ENCODE measurements at places on chromosomes 2 and 18. TPM values are rescaled to one million over a fixed set of nuclear protein-coding genes. Genes with fewer than 3 reads are reported as not detected.

- DNase-seq = no peak
Observed at GRCh38 chr18:57791911-57792310, 11.2 kb downstream of the ATP8B1 start.

- no peak for DNase-seq
Observed at GRCh38 chr2:168119515-168120141, 127.8 kb downstream of the STK39 start.

DNA sequence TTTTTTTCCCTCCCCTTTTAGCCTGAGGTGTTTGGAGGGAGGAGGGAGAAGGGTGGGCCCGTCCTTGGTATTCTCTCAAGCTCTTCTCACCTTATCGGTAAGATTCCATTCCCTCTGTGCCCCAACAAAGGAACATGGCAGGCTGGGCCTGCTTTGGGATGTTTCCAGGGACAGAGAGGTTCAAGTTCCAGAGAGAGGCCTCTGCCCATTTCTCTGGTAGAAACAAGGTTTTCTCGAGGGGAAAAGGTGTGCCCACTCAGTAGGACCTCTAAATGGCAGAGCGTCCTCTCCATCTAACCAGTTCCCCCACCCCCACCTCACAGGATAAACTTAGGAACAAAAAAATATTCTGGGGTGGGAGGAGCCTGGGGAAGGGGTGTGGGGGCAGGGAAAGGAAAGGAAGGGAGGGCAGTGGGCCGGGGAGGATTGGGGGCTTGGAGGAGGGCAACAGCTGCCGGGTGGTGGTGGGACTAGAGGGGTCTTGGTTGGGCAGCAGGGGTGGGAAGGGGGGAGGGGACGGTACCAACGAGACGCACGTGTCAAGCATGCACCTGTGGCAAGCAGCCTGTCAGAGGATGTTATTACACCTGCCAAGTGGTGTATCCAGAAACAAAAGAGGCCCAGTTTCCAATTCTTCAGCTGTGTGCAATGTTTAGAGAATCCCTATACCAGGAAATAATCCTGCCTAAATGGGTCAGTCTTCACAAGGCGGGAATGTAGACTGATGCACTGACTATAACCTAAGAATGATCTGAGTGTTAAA lies 2.1 kb downstream of the PCBP1 start:
- DNase-seq = peak; percentile 65

GRCh38 chr2:38527338-38528007 lies 75.3 kb downstream of the HNRNPLL start:
- DNase-seq = no peak

- no peak for DNase-seq
Observed at GRCh38 chr2:213834331-213834730, 550.1 kb downstream of the SPAG16 start.

GRCh38 chr2:25566094-25566493 lies 107.3 kb downstream of the DTNB start:
- no peak for DNase-seq

GRCh38 chr18:75107931-75108276 lies 101.0 kb downstream of the PTGR3 start:
- DNase-seq = peak; percentile 60

DNA sequence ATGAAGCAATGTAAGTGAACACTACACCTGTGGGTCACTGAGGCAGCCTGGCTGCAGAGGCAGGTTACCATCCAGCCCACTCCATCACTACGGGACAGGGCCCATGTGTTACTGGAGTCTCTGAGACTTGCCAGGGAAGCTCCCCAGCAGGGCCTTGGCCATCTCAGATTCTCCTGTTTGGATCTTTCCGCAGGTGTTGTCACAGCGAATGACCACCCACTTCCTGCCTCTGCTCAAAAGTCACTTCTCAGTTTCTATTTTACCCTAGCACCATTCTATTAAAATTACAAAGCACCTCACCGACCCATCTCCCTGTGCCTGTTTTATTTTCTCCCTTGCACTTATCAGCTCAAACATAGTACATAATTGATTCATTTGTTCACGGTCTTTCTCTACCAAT lies 34.5 kb upstream of the L3MBTL4 start:
- no peak for DNase-seq

- no peak for DNase-seq
Observed at GRCh38 chr18:12703096-12703567, 290 bp downstream of the PSMG2 start.

DNA sequence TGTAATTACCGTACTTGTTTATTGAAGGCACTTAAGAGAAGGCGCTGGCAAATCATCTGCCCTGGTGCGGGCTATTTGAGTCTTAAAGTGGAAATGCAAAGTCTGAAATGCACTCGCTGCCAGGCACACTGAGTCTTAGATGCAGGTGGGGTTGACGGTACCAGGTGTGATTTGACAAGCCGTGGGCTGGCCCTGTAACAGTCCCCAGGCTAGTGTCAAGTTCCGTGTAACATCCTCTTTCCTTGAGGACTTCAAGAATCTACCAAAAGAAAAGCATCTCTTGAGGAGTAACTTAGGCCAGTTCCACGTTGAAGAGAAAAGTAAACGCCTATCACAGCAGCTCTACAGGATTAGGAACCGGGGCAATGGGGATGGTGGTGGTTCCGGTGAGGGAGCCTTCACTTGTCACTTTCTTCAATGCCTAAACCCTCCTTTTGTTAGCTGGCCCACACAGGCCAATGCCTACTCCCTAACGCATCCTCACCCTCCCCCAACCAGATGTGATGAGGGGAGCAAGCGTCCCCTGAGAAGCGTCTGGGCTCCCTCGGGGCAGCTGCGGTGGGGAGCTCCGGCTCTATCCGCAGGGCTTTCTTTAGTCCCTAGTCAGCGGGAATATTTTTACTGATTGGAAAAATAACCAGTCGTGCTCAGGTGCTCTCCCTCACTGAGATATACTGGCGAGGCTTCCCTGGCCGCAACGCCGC lies 1.5 kb upstream of the UGP2 start:
- DNase-seq = no peak

DNA sequence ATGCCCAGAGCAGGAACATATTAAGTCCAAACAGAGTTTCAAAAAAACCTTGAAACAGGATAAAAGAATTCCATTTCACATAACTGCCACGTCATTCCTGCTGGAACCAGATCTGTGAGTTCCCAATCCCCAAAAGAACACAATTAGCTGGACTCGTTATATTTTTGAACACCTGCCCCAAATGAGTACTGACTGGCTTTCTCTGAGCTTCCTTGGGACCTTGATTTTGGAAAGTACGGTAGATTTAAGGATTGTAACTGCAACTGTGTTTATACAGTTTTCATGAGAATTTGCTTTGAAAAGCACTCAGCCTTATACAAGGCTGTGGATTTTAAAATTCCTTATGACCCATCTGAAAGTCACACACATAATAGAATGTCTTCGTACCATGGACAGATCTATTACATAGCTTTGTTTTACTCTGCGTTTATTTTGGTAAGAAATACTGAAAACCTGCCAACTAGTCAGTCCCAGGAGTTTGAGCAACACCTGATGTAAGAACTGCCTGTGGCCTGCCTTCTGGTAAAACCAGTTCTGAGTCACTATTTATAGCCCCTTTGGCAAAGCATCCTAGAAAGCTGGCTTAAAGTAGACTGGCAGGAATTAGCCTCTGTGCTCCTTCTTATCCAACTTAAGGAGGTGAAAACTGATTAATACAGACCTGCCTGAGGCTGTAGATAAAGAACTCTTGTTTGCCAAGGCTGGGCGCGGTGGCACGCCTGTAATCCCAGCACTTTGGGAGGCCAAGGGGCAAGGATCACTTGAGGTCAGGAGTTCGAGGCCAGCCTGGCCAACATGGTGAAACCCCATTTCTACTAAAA lies 48.1 kb downstream of the MERTK start:
- no peak for DNase-seq

DNA sequence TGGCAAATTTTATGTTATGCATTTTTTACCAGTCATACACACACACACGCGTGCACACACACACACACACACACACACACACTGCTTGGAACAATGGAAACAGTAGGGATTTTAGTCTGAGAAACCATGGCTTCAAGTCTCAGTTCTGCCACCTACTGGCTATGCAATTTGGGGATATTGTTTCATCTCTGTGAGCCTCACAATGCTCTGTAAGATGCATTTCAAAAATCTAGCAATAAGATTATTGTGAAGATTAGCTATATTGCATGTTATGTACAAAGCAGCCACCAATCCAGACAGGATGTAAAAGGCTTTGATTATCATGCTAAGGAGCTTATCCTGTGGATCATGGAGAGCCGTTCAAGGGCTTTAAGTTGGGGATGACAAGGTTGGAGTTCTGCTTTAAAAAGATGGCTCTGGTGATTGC lies 401.4 kb downstream of the NBAS start:
- no peak for DNase-seq

- no peak for DNase-seq
Observed at GRCh38 chr18:77733292-77733903, 483.8 kb downstream of the GALR1 start.

DNA sequence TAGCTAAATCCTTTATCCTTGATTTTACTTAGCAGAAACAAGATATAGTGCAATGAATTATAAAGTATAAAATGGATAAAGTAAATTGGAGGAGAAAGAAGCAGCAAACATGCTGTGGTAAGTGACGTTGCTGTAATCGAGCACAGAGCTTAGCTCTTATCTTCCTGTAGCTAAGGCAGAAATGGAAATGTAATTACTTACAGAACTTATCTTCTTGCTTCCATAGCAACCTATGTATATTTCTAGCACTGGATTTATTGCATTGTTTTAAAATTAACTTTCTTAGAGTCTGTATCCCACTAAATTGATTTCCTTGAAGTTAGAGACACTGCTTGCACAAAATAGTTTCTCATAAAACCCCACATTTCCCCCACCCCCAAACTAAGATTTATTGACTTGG lies 130.6 kb upstream of the MC4R start:
- no peak for DNase-seq

GRCh38 chr18:52465391-52465790 lies 125.4 kb downstream of the DCC start:
- no peak for DNase-seq

- DNase-seq = no peak
Observed at GRCh38 chr2:3535467-3535793, 16.1 kb upstream of the ADI1 start.

DNA sequence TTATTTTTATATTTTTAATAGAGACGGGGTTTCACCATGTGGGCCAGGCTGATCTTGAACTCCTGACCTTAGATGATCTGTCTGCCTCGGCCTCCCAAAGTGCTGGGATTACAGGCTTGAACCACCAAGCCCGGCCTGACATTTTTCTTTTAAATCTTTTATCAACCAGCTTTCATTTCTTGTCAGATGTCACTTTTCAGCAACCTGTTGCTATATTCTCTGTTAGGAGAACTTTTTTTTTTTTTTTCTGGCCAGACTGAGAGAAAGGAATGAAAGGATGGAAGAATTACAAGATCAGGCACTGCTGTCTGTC lies 146.3 kb downstream of the TGIF1 start:
- DNase-seq = no peak

DNA sequence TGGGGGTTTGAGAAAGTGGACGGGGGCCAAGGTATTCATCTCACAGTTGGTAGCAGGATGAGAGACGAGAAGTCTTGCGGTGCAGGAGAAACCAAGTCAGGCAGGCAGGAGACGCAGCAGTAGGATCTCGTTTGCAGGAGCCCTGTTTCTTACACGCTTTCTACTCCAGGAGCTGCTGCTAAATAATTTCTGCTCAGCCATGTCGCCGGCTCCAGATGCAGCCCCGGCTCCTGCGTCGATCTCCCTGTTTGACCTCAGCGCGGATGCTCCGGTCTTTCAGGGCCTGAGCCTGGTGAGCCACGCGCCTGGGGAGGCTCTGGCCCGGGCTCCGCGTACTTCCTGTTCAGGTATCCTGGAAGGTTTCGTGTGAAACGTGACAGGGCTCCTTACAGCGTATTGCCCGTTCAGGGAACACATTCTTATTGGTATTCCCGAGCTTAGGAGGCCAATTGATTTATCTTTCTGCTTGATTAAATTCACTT lies 494 bp downstream of the ANKZF1 start:
- no peak for DNase-seq

DNA sequence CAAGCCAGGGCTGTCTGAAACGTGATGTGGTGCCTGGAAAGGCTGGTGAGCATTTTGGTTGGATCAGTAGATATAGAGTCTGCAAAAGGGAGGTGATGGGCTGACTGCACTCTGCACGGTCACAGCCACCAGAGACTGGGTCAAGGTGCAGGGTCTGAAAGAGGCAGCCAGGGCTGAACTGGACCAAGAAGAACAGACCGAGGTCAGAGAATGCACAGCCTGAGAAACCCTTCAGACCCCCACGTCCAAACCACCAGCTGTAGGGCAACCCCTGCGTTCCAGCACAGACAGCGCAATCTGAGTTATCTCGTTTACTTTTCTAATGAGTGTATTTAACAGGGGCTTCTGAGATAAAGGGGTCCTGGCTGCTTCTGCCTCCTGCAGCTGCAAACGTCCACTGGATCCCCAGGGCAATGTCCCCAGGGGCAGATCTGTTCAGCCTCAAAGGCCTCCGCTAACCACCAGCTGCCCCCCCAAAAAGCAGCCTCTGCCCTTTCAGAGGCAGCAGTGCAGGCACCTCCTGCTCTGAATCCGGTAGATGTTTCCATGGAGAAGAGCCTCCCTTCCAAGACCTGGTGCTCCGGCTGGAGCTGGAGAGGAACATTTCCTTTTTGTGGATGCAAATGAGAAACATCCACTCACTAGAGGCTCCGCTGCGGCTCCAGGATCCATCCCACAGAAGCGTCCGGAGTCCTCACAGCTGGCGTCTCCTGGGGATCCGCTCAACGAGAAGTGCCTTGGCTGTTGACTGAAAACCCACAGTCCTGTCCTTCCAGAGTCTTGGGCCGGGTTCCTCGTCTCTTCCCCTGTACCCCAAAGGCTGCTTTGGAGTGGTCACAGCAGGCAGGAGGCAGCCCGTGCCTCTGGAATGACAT lies 970 bp upstream of the KCNG2 start:
- DNase-seq = no peak

TGOLN2 gene
- total RNA-seq = 128 TPM

RAMP1 gene
- total RNA-seq = 21.8 TPM

C2orf66 gene
- total RNA-seq = 0.26 TPM

COX5B gene
- 221 TPM for total RNA-seq

CLHC1 gene
- 5.2 TPM for total RNA-seq

GPR75 gene
- total RNA-seq = 2.5 TPM

DYTN gene
- total RNA-seq = not detected

GDF7 gene
- 1.2 TPM for total RNA-seq

ACVR1C gene
- 44.9 TPM for total RNA-seq

FEV gene
- total RNA-seq = not detected
